OCI-LY7 (cell line): ENCODE measurements at places on chromosomes 12 and 14. TPM values are rescaled to one million over a fixed set of nuclear protein-coding genes. Genes with fewer than 3 reads are reported as not detected.

GPD1 gene
- 0.31 and 1.2 TPM in 2 replicates for total RNA-seq

DNA sequence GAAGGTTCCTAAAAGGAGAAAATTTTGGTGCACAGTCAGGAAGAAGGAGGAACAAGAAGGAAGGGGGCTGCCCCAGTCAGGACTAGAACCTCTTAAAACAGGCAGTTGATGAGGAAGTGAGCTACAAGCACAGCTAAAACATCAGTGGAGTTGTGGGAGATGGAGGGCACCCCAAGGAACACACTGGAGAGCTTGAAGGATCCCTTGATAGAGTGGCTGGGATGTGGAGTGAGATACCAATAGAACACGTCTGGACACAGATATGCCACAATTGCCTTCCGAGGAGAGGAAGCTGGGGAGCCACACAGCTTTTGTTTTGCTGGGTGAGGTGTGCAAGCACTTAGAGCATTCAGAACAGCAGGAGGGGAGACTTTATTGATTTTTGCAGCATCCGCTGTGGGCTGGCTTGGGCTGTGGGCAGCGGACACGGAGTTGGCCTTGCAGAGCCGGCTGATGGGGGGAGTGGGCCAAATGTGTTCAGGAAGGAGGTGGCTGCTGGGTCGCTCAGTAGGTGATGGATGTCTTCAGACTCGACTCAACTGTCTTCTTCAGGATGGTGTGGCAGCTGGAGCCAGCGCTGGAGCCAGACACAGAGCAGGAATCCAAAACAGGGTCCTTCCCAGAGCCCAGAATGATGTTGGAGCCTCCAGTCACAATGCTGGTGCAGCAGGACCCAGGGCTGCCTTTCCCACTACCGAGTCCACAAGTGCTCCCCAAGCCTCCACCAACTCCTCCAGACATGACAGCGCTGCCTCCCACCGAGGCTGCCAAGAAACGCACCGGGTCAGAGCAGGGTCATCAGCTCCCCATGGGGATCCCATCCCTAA lies 4.7 kb upstream of the KRT79 start:
- no peak for DNase-seq

- DNase-seq = no peak
Measured at GRCh38 chr14:61047021-61047420, 66.0 kb downstream of the SLC38A6 start.

PLEKHD1 gene
- total RNA-seq = 0.17 and 0.19 TPM in 2 replicates

DNA sequence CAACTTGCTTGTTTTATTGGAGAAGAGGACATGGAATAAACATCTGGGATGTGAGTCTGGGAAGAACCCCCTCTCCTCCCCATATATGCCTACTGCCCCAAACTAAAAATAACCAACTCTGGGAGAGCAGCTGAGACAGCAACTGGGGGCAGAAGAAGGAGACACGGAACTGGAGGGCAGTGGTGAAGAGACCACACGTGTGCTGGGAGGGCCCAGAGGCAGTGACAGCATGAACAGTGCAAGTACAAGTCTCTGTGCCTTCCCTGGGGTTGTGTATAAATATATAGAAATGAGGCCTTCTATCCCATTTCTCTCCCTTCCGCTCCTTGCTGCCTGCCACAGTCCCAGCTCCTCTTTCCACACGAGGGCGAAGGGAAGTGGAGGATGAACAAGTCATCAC lies 4.0 kb upstream of the KRT73 start:
- no peak for DNase-seq

DNA sequence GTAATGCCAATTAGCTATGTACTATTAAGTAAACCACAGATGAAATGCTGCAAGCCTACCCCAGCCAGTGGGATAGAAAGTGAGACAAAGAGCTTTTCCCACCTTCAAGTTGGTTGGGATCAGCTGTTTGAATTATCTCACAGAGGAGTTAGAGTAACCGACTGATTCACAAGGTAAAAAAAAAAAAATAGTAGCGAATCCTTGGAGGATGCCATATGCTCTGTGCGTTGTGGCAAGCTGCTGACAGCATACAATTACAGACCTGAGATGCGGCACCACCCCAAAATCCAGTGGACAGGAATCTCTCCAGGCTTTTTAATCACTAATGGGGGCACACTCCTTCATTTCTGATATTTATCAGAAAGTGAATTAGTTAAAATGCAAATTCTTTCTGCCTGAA lies 157.0 kb upstream of the RMST start:
- DNase-seq = no peak

- DNase-seq = no peak
Measured at GRCh38 chr12:100493396-100494012, 19.8 kb downstream of the NR1H4 start.

- DNase-seq = no peak
Measured at GRCh38 chr12:1481326-1481725, 113.1 kb downstream of the FBXL14 start.

DNA sequence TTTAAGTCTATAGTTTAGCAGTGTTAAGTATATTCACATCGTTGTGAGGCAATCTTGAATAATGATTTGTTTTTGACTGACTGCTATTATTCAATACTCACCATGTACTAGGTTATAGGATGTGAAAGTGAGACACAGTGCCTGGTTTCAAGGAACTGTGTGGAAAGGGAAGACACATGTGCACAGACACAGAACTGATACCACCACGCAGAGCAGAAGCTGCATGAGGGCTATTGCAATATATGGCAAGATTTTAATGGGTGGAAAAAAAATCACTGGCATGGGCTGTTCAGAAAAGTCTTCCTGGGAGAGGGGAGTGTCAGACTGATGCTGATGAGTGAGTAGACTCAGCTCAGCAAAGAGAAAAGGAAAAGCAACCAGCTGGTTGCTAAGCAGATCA lies 10.4 kb downstream of the SLC7A8 start:
- peak; percentile 18 for DNase-seq

DNA sequence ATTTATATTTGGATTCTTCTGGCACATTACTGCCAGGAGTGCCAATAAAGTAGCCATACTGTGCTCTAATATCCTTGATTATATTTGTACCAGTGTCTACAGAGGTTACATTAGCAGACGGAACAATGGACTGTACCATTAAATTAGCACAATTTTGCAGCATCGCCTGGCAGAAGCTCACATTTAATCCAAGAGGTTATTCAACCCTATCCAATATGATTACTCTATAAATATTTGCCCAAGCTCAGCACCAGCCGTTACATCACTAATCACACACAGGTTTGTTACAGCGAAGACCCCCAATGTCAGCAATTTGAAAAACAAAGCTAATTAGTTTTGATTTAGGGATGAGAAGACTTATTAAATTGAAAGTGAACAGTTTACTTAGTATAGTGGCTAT lies 16.9 kb upstream of the MGST1 start:
- DNase-seq = no peak

KRT82 gene
- not detected in 2 replicates for total RNA-seq

DNA sequence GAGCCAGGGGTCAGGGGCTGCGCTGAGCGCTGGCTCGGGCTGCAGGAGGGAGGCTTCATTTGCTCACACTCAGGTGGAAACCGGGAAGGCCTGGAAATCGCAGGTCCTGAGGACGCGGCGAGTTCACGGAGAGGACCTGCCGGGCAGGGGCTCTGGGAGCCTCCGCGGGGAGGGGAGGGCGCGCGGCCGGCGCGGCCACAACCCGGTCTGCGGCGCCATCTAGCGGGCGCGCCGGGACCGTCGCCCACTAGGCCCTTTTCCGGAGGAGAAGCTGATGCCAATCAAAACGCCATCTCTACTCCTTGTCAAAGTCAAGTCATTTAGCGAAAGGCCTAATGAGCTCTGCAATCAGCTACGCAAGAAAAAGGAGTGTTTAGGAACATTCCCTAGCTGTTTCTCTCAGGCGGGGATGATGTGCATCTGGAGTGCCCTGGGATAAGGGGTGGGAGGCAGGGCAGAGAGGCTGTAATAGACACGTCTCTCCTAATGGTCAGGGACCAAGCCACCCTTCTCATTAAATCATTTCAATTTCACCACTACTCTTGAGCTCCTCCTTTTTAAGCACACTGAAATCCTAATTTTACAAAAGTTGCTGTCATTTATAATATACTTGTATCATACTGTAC lies 885.8 kb upstream of the TMEM132C start:
- peak; percentile 24 for DNase-seq

CCDC38 gene
- total RNA-seq = 0.99 and 1.5 TPM in 2 replicates

DNA sequence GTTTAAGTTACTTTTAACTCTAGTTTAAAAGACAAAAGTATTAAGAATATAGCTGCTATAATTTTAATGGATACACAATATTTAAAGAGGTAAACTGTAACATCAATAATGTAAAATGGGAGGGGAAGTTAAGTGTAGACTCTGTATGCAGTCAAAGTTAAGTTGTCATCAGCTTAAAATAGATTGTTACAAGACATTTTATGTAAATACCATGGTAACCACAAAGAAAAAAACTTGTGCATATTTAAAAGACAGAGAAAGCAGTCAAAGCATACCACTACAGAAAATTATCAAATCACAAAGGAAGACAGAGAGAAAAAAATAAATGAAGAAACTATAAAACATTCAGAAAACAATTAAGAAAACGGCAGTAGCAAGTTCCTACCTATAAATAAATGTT lies 73.3 kb downstream of the CEP128 start:
- DNase-seq = no peak

DNA sequence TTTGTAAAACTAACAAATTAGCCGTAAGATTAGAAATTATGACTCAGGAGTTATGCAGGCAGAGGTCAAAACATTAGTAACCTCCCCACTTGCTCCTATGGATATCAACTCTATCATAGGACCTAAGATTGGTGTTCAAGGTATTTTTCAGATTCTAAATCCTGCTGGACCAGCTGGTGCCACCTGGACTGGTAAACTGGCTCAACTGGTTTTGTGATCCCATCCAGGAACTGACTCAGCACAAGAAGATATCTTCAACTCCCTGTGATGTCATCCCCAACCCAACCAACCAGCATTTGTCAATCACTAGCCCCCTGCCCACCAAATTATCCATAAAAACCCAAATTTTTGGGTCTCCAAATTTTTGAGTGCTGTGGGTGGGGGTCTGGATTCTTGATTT lies 98.1 kb upstream of the OR4E1 start:
- DNase-seq = no peak

- DNase-seq = peak; percentile 13
Measured at GRCh38 chr12:65188179-65188701, 18.9 kb downstream of the LEMD3 start.

DNA sequence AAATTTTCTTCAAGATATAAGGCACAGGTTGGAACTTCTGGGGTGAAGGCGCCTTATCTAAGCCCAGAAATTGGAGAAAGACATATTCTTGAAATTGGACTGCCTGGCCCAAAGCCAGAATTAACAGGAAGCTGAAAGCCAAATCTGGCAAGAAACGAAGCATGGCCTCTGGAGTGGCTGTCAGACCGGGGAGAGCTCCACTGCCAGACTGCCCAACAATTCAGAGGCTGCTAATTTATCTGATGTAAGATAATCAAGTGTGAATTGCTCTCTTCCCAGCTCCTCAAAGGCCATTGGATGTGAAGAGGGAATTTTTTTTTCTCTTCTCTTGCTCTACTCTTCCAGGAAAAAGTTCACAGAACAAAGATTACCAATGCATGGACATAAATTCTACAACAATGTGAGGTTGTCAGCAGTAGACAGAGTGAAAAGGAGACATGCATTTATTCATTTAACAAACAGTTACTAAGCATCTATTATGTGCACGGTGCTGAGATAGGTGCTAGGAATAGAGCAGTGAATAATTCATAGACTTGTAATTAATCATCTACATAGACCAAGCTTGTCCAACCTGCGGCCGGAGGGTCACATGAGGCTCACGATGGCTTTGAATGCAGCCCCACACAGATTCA lies at the start of gene GDF3:
GDF3 (minus strand) TSS at position 210 of the 632 bp plus-strand sequence; CDS start at position 163, 47 bp downstream.
- no peak for DNase-seq

SMAGP gene
- total RNA-seq = 1.9 and 2.6 TPM in 2 replicates

TESPA1 gene
- total RNA-seq = 21.9 and 24.1 TPM in 2 replicates

- DNase-seq = no peak
Measured at GRCh38 chr12:25949343-25949742, 9.1 kb upstream of the RASSF8 start.

ZNF385A gene
- total RNA-seq = 2.6 and 2.9 TPM in 2 replicates

GRCh38 chr14:90732139-90732538 lies 84.1 kb downstream of the TTC7B start:
- DNase-seq = no peak

DNA sequence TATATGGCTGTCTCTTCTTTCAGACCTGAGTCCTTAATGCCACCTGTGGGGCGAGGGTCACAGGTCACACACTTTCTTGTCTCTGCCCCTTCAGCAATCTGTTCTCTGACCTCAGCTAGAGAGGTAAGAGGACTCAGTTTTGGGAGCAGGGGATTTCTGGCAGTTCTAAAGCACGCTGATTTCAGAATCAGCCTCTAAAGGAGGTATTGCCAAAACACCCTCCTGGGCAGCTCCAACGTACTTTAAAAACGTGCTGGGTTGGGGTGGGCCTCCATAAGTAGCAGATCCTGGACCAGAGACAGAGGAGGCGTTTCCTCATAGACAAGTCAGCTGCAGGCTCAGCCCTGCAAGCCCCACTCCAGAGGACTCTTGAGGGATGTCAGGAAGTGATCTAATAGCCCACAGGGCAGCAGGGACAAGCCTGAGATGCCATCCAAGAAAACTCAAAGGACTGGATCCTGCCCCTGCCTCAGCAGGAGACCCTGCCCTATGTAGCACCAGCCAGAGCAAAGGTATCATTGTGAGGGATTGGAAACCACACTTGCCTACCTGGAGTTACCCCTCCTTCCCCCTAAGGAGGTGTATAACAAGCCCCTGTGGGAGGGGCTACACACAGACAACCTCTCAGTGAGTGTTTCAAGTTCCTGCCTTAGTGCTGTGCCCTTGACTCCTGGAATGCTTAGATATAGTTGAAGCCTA lies 8.5 kb downstream of the CTDSP2 start:
- DNase-seq = peak; percentile 50

- no peak for DNase-seq
Measured at GRCh38 chr12:129067491-129067890, 214.2 kb downstream of the GLT1D1 start.

ACRBP gene
- total RNA-seq = 9.3 and 9.4 TPM in 2 replicates

DNA sequence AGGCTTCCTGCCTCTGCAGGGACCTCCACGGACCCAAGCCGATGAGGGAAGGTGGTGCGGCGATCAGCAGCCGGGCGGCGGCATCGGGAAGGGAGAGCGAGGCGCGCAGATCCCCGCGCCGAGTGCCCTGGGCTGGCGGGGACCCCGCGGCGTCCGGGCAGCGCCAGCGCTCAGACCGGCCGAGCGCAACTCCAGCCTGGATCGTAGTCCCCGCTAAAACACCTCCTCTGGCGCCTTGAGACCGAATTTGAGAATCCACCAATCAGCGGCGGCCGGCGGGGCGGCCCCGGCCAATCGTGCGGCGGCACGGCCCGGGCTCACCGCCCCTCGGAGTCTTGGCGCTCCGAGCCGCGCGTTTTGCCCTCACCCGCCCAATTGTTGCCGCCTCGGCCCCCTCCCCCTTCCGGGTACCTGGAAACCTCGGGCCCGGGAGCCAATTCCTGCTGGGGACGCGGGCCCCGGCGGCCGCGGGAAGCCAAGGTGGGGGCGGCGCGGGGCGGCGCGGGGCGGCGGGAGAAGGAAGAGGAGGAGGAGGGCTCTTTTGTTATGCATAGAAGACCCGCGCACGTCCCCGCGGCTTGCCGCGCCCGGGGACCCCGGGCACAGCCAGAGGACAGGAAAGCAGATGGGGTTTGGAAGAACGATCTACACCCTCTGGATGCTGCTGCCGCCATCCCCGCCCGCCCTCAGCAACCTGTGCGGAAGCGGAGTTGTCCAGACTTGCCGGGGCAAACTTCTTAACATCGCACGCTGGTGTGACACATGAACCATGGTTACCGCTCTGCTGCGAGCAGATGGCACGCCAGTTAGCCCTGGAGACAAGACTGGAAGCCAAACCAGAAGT lies at the start of gene E2F7:
E2F7 (minus strand) TSS at position 209 of the 844 bp plus-strand sequence. CDS start 934 bp downstream, outside the sequence.
- peak; percentile 92 for DNase-seq
